ENCODE measurements at places on chromosomes 7 and 10.

- DNase-seq, result no peak
Observed at GRCh38 chr10:110094786-110095185, 87.0 kb downstream of the ADD3 start.

- no peak for DNase-seq
Observed at GRCh38 chr10:109956454-109957091, 33.3 kb upstream of the XPNPEP1 start.

DNA sequence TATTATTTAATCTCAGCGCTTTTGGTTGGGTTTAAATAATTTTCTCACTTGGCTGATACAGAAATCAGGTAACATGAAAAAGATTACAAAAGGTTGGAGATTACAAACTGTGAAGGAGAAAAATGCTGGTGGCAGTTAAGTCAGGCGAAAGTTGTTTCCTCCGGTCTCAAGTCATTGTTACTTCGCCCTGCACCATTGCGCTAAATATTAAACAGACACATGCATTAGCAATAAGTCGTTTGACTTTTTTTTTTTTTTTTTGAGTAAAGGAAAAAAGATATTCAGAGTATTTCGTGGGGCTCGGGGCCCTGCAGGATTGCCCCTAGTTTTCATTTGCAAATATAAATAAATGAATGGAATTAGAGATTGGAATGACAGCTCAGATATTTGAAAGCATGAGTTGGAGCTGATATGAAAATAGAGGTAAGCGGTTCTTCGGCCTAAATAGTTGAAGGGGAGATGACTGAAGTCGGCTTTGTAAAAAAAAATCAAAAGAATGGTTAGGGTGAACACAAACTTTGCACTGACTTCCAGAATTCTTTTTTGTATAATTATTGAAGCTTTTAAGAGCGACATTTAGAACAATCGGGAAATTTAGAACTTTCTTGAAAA is 914 bp downstream of the SDHAF3 start:
- DNase-seq, result no peak

GRCh38 chr10:23157239-23157681 is 34.9 kb upstream of the PTF1A start:
- DNase-seq, result no peak

DNA sequence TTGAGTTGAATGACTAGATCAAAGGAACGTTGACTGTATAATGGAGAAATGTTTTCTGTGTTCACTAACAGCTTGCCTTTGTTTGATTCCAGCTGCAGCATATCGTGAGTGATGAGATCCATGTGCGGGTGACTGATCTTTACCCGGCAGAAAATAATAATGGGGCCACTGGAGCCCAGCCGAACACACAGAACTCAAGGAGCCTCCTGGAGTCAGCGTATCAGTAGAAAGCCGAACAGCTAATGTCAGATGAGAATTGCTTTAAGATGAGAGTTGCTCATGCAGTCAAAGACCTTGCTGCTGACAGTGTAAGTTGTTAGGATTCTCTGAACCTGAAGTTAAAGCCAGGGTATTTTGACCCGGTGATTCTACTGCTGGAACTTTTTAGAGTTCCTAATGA is 34.3 kb upstream of the MTPAP start:
- DNase-seq, result no peak

DNA sequence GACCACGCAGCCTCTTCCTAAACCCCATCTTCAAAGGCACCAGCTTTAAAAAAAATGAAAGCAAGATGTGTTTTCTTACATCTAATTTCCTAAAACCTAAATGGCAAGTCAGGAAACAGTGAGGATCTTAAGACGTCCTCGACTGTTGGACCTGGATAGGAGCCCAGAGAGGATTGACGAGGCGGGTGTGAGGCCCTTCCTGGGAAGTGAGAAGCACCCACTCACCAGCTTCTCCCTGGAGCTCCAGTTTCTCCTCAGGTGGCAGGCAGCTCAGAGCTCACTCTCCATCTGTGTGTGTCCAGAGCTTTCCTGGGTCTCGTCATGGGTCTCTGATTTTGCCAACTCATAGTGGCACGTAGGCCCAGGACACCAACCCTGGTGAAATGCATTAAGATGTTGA is 614.0 kb upstream of the AUTS2 start:
- no peak for DNase-seq

DNA sequence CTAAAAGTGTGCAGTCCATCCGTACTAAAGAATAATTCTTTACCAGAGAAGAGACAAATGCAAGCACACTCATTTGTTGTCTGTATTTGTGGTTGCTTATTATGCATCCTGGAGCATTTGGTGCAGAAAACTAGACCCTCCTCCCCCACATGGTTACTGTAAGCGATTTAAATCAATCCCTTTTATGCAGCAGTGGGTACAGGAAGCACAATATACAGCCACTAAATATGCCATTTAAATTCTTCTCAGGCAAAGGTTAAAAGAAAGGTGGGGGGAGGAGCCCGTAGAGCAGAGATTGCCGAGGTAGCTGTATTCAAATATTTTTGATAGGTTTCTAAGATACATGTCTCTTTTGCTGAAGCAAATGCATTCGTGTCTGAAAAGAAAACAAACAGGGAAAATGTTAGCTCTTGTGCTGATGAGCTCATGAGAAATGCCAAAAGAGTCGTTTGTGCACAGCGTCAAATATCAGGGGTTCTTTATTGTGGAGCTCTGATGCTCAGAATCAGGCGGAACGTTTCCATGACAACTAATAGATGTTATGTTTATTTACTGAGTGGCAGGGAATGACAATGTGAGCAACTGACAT is 131.3 kb upstream of the NPVF start:
- DNase-seq, result no peak

GRCh38 chr10:70234668-70235447 is 1.6 kb upstream of the PPA1 start:
- DNase-seq, result no peak

DNA sequence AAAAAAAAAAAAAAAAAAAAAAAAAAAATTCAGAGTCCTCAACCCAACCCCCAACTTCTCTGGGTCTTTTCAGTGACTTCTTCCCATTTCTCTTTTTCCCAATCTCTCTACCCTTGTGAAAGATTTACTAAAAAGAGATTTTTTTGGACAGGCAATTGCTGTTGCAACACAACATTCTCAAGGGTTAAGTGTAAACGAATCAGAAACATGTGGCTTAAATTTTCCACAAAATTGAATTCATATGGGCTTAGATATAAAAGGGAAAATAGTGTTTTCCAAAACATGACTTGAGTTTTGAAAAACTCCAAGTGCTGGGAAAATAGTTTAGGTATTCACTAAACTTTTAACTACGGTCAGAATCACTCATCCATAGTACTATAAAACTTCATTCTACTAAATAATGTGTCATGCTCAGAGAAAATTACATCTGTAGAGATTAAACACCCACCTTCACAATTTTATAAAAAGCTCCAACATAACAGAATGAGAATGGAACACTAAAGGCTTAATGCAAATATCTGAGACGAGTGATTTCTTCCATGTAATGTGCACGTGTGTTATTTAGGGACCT is 643.1 kb downstream of the PARD3 start:
- DNase-seq, result no peak

GRCh38 chr7:112399501-112399900 is 50.8 kb upstream of the IFRD1 start:
- no peak for DNase-seq

DNA sequence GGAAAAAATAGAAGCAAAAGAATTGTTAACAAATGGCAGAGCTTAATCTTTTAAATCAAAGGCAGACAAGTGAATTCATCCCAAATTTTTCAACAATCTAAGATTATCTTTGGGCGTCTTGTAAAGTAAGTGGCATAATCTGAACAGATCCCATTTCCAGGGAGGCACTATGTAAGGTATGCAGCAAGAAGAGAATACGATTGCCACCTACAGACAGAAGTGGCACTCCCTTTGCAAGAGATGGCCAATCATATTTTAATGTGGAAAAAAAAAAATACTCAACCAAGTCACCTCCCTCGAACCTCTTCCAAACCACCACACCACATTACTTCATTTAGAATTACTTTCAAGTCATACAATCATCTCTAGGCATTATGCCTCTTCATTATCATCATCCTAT is 4.0 kb downstream of the GFRA1 start:
- DNase-seq, result no peak

DNA sequence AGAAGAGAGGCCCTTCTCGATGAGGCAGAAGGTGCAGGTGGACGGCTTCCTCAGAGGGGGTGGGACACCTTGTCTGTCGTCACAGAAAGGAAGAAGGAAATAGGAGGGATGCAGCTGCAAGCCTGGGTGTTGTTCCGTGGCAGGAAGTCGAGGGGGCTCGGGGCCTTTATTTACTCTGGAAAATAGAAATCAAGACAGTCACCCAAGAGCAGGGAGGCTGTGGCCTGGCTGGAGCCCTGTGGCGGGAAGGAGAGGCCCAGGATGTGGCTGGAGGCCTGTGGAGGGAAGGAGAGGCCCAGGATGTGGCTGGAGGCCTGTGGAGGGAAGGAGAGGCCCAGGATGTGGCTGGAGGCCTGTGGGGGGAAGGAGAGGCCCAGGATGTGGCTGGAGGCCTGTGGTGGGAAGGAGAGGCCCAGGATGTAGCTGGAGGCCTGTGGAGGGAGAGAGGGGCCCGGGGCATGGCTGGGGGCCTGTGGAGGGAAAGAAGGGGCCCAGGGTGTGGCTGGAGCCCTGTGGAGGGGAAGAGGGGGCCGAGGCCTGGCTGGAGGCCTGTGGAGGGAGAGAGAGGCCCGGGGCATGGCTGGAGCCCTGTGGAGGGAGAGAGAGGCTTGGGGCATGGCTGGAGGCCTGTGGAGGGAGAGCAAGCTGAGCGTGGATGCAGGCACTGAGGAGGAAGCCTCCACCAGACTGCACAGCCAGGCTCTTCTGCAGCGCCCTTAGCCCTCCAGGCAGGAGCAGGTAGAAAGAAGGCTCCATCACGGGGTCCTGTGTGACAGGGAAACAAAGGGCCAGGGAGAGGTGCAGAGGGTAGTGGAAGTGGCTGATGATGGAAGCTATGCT is 97.3 kb upstream of the SFMBT2 start:
- no peak for DNase-seq

GRCh38 chr7:20574784-20575720 is 40.4 kb upstream of the ABCB5 start:
- no peak for DNase-seq

DNA sequence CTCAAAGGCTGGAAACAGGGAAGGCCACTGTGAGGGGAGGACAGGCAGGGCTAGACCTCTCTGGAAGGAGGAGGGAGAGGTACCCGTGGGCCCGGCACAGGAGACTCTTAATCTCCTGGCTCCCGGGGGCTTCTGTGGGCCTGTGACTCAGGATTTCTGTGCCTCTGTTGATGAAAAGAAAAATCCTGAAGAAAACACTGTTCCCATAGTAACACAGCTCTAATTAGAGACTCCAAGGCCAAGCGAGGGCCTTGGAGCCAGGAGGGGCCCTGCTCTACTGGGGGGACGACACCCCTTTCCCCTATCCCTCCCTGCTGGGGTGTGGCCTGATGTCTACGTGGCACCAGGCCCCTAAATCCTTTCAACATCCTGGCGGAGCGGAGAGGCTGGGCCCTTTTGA is 174.1 kb upstream of the TNRC18 start:
- no peak for DNase-seq

All from activated CD8-positive, alpha-beta memory T cell treated with anti-CD3 and anti-CD28 coated beads for 48 hours (primary cell).